ENCODE measurements at places on chromosomes 11 and 22.

DNA sequence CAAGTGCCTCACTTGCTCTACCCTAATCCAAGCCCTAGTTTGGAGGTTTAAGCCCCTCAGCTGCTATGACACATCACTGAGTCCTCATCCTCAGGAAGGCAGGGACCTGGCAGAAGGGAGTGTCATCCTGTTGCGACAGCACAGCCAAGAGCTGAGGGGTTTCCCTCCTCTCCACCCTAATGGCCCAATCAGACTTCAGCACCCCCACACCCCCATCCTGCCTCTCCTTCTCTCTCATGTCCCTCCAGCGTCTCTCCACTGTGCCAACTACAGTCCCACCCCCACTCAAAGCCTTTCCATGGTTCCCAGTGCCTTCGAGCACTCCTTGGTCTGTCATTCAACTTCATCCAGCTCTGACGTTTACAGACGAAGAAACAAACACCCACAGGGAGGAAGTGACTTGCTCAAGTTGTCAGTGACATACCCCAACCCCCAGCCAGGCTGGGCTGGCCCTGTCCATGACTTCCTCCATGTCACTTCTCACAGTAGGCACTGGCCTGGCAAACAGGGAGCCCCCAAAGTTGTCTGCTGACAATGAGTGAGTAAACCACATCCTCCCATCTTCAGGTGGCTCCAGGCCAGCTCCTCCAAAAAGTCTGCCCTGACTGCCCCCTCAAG, 15.6 kb downstream of the ARAP1 start:
- DNase-seq, result peak; percentile 71

DNA sequence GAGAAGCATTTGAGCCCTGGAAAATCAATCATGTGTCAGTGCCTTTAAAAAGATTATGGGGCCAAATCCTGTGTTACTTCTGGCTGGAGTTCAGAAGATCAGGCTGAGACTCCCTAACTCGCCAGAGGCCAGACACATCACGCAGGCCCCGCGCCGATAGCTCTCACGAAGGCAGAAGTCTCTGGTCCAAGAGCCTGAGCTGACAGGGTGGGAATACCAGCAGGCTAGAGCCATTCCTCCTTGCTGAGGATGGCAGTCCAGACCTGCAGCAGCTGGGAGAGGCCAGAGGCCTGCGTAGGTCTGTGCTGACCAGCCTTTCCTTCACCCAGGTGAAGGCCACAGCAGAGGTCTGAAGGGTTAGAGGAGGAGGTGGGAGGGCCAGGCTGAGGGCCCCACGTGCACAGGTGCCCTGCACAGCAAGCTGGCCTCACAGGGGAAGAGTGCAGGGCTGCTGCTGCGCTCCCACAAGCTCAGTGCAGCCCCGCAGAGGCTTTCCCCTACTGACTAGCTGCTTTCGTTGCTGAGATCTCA, 52.9 kb downstream of the ST14 start:
- peak; percentile 18 for DNase-seq

DNA sequence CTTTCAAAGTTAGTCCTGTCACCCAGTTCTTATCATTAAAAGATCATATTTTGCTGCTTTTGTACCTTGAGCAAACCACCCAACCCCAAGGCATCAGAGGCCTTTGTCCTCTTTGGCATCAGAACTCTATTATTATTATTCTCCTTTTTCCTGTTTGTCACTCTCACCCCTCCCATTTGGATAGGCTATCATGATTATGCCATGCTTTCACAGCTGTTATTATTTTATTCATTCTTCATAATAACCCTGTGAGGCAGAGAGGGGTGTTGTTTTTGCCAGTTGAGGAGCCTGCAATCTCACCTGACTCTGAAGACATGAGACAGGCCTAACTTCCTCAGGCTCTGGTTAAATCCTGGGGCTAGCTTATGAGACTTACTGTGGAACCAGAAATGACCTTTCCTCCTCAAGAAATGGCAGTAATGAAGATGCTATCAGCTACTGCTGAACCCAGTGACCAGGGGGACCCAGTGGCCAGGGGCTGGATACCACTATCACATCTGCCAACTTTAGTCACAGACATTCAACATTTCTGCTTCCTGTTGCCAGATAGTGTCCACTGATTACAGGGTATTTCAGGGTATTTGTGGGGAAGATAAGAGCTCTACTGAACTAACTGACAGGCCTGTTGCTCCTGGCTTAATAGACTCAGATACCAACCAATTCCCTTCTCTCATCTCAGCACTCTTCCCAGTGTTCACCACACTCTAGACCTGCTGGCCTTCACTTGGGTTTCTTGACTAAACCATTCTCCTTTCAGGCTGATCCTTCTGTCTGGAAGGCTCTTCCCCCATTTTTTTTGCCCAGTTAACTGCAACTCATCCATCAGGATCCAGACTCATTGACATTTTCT, 11.8 kb upstream of the SWAP70 start:
- no peak for DNase-seq

DNA sequence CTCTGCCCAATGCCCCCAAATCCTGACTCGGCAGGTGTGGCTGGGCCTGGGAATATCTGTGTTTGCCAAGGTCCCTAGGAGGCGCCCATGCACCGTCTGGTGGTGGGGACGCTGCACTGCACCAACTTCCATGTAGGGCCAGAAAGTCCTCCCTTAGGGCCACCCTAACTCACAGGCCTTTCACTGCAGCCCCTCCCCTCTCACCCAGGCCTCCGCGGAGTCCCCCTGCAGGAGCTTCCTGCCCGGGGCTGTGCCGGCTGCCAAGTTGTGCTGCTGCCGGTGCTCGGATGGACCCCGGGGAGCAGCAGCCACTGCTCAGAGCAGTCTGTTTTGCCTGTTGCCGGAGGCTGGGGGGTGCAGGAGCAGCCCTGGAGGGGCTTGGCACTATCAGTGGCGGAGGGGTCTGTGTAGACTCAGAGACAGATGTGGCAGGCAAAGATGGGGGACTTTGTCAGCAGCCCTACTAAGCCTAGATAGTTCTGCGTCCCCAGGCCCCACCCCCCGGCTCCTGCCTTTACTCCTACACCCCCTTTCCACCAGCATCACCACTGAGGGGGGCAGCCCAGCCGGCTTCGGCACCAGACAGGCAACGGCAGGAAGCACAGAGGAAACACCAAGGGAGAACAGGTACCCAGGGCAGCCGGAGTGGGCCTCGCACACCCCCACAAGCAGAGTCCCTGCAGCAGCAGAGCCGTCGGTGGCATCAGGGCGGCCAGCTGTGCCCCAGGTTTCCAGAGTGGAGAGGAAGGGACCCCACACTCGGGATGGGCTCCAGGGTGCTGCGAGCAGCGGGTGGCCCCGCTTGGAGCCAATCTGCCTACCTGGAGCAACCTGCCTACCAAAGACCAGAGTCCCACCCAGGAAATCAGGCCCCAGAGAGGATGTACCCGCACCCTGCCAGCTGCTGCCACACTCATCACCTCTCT, 124.3 kb downstream of the TRIM29 start:
- peak; percentile 29 for DNase-seq

GRCh38 chr11:61392981-61393595, 701 bp downstream of the TMEM216 start:
- DNase-seq, result peak; percentile 35

DNA sequence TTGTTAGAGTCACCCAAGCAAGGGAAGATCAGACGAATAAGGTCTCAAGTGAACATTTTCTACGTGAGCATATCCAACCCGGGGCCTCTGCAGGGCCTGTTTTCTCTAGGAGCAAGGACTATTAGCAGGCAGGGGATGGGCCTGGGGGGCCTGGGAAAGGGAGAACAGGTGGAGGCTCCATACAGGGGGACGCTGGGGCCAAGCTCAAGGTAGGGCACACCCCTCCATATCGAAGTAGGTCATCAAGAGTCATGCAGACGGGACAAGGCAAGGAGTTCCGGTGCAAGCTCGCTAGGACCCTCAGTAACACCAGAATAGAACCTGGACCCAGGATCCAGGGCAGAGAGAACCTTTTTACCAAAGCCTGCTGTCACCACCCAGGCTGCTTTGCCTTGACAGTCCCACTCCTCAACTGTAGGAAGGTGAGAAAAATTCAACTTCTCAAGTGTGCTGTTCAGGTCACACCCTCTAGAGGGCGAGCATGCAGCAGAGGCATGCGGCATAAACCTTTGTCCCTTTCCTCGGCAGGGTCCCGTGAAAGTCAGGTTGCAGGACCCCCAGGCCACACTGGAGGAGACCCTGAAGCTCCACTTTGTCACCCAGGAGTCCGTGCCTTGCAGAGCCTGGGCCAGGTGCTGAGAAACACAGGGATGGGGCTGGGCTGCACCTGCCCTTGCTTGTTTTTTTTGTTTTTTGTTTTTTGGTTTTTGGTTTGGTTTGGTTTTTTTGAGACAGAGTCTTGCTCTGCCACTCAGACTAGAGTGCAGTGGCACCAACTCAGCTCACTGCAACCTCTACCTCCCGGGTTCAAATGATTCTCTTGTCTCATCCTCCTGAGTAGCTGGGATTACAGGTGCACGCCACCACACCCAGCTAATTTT, 8.6 kb upstream of the APOBEC3B start:
- peak; percentile 73 for DNase-seq

DNA sequence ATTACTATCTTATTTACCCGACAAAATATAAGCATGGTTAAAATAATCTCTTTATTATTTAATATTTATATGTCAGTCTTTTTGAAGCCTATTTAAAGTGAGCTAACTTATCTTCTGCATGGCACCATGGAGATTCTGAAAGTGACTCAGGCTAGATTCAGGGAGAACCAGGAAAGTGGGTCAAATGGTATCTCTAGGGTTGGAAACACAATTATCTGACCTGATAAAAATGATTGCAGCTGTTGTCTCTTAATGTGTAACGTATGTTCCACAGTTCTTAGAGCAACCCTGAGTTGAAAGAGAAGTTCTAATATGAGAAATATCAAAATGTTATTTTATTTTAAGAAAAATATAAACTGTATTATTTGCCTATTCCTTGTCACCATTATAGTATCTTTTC, 143.1 kb upstream of the CARD18 start:
- no peak for DNase-seq

GRCh38 chr11:22703591-22703990, 37.2 kb downstream of the GAS2 start:
- no peak for DNase-seq

- peak; percentile 67 for DNase-seq
Observed at GRCh38 chr11:6757373-6757967, 14.3 kb downstream of the OR2AG2 start.

GRCh38 chr11:121535129-121535796, 82.5 kb upstream of the SORL1-AS1 start:
- no peak for DNase-seq

- no peak for DNase-seq
Observed at GRCh38 chr11:78349114-78349513, 68.5 kb downstream of the GAB2 start.

Measured in stimulated activated CD8-positive, alpha-beta memory T cell treated with anti-CD3 and anti-CD28 coated beads, Interleukin-4, amount 100 ng/mL, for 48 hours (primary cell).